ENCODE measurements at places on chromosomes 3 and 15.

DNA sequence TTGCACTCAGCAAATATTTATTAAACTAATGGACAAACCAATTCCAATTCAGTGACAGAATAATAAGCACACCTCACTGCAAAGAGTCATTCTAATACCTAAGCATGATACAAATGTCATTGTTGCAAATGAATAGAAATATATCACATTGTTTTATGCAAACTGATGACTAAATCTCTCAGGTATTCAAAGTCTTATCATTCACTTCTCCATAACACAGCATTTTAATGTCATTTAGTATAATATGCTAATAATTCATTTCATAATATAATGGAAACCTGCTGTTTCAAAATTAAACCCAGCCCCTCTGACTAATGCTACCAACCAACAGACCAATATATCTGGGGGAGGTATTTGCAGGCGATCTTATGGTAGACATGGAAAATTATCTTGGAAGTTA, 71.8 kb downstream of the FGF7 start:
- DNase-seq = no peak

- DNase-seq = no peak
These were observed 56.0 kb upstream of the MME start for GRCh38 chr3:155024006-155024638.

DNA sequence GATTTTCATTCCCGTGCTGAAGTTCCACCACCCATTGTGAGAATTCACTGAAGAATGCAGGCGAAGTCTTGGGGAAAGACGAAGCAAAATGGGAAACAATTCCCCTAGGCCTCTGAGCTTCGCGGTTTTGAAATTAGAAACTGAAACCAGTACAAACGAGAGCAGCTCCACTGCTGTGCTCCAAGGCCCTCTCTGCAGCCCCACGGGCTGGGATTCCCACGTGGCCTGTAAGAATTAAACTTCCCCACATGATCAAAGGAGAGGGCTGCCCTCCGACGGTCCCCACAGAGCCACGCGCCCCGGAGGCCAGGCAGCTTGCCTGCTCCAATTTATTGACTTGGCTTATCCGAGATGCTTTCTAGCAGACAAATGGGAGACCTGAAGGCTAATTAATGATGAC, 144.0 kb downstream of the GREM1 start:
- no peak for DNase-seq

GRCh38 chr15:55108858-55109518, 87.8 kb downstream of the RSL24D1 start:
- peak; percentile 9 for DNase-seq

DNA sequence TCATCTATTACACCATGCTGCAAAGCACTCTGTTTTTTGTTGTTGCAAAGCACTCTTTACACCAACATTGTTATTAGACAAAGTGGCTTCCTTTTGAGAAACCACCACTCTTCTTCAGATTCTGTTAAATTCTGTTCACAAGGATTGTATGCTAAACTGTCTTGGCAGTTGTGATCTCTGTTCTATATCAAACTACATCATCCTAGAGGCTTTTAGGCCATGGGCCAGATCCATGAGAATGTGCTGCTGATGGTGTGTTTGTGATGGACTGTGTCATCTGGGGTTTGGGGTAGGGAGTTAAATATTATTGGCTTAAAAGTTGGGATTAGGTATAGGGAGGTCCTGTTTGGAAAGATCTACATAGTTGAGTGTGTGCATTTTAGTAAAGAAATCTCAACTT, 229.8 kb downstream of the GAP43 start:
- no peak for DNase-seq

GRCh38 chr3:34237946-34238345, 439.5 kb downstream of the PDCD6IP start:
- no peak for DNase-seq

GRCh38 chr3:139421040-139421439, 31.6 kb upstream of the COPB2 start:
- no peak for DNase-seq

GRCh38 chr3:169362868-169363267, 300.6 kb downstream of the MECOM start:
- DNase-seq = no peak

DNA sequence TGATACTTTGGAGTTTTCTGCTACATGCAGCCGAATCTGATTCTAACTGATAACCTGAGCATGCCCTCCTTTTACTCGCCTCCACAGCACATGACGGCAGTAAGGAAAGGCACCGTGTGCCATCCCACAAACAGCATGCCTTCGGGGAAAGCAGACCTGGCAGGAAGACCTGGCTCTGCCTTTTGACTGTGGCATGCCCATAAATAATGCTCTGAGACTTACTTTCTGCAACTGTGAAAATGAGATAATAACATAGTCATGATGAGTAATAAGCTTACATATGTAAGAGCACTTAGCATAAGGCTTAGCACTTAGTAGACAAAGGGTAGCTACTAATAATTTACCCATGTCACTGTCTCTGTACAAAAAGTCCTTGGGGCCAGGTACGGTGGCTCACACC, 32.9 kb downstream of the MTHFS start:
- DNase-seq = no peak

DNA sequence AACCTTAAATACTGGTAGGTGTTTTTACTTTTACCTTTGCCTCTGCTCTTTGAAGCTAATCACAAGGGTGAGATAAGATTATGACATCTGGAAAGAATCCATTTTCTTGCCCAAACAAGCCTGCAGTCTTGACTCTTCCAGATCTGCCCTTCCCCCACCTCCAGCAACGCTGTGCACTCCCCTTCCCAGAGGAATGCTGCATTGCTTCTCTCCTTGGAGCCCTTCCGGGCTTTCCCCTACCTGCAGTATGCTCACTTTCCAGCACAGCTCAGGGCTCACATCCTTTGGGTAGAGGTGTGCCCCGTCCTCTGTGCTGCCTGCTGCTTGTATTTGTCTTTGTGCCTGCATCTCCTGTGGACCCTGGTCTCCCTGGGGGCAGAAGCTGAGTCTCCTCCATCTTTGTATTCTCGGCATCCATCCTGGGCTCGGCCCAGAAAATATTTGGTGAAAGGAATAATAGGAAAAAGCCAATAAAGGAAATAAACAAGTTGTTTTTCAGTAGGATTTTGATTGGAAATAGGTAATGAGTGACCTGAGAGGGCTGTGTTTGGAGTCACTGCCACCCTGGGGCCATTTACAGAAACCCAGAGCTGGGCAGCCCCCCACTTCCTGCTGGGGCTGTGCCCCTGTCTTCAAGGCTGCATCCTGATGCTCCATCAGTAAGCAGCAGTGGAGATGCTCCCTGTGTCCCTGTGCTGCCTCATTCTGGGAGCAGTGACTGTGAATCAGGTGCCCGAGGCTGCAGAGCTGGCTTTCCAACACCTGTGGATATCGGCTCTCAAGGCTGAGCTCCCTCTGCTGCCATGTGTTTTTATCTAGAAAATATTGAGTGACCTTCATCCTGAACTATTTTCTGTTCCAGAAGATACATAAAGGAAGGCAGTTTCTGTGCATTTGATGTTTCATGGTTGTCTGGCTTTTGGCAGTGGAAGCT, 117.5 kb downstream of the EEFSEC start:
- DNase-seq = no peak

- DNase-seq = no peak
These were observed 135.8 kb downstream of the NEK11 start for GRCh38 chr3:131162516-131162915.

DNA sequence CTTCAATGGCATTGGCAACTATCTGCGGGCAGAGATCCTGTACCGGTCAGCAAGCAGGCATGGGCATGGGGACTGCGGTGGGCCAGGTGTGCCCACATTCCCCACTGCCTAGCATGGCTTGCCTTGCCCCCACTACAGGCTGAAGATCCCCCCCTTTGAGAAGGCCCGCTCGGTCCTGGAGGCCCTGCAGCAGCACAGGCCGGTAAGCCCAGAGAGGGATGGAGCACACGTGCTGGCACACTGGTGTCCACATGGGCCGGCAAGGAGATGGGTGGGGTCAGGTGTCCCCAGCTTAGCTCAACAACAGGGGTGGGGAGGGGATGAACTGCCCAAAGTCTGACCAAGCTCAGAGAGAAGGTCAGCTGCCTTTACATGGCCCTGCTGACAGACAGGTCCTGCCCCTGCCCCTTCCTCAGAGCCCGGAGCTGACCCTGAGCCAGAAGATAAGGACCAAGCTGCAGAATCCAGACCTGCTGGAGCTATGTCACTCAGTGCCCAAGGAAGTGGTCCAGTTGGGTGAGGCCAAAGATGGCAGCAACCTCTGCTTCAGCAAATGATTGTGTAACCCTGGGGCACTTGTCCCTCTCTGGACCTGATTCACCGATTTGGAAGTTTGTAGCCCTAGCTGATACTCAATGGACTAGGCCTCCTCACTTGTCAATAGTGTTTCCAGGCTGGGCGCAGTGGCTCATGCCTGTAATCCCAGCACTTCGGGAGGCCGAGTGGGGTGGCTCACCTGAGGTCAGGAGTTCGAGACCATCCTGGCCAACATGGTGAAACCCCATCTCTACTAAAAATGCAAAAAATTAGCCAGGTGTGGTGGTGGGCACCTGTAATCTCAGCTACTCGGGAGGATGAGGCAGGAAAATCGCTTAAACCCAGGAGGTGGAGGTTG, 5.6 kb downstream of the NEIL1 start:
- no peak for DNase-seq

- DNase-seq = no peak
These were observed 74.5 kb downstream of the SLC7A14 start for GRCh38 chr3:170511371-170511770.

DNA sequence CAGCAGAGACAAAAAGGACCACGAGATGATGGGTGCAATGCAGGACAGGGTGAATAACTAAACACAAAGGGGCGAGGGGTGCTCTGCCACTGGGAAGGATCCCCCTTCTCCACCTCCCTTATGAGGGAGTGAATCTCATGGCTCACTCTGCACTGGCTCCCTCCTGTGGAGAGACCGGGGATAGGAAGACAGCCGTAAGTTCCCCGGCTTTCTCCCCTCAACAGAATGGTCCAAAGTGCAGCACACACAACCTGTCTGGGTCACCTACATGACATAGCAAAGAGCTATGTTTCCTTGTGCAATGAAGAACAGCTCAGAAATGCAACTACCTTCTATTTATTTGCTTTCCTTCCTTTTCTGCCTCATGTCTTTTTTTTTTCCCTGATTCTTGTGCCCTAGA, 7.8 kb upstream of the ACSBG1 start:
- no peak for DNase-seq

- DNase-seq = no peak
These were observed 131.0 kb upstream of the C15orf61 start for GRCh38 chr15:67389975-67390374.

DNA sequence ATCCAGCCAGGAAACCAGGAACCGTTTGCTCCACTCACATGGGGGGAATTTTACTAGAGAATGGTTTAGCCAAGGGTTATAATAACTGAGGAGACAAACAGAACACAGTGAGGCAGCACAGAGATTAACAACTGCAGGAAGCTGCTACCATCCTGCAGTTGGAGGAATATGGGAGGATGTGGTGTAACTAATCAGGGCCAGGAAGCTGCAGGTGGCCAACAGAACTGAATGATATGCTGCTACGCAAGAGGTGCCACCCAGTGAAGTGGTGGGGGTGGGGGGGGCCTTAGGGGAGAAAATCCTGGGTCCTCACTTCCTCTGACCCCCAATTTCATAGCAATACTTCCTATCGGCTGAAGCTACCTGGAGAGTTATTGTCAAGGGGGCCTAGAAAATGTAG, 306.4 kb upstream of the STT3B start:
- DNase-seq = no peak

DNA sequence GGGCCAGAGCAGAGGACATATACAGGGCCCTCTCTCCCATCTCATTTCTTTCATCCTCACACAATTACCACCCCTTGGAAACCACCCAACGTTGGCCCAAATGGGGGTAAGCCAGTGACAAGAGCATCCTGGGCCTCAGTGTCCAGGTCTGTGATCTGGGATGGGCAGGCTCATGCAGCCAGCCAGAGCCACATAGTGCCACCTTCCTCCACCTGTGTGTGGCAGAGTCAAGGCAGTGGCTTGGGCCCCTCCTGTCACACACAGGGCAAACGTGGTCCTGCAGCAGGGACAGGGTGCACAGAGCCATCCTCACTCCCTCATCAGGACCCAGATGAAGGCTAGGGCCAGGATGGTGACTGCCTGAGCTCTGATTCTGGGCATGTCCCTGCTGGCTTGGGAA, 2.3 kb upstream of the MYL3 start:
- DNase-seq = no peak

- DNase-seq = no peak
These were observed 6.0 kb downstream of the HHATL start for GRCh38 chr3:42696356-42697288.

DNA sequence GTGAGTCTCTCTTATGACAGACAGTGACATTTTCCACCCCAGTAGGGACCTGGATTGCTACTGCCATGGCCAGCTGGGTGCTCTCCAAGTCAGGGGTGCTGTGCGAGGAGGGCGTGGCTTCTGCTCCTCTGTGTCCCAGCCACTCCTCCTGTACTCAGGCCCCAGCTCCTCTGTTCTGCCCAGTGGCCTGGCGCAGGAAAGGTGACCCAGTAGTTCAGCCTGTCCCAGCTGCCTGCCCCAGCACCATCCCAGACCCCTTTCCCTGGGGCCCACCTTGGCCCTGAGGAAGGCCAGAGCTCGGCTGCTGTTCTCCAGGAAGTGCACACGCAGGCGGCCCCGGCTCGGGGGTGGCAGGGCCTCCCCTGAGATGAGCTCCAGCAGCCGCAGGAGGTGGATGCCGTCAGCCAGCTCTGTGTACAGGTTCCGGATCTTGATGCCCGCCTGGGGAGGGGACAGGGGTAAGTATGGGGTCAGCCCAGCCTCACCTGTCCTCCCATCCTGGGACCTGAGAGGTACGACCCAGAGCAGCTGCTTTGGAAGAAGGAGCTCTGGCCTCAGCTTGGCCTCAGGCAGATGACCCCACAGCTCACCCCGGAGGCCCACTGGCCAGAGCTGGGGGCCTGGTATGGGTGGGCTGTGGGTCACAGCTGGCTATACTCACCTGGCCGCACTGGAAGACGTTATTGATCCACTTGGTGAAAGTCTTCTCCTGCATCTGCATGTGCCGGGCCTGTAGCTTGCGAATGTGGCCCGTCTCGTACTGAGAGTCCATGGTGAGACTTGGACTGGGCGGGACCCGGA, 1.0 kb downstream of the SPTBN5 start:
- no peak for DNase-seq

DNA sequence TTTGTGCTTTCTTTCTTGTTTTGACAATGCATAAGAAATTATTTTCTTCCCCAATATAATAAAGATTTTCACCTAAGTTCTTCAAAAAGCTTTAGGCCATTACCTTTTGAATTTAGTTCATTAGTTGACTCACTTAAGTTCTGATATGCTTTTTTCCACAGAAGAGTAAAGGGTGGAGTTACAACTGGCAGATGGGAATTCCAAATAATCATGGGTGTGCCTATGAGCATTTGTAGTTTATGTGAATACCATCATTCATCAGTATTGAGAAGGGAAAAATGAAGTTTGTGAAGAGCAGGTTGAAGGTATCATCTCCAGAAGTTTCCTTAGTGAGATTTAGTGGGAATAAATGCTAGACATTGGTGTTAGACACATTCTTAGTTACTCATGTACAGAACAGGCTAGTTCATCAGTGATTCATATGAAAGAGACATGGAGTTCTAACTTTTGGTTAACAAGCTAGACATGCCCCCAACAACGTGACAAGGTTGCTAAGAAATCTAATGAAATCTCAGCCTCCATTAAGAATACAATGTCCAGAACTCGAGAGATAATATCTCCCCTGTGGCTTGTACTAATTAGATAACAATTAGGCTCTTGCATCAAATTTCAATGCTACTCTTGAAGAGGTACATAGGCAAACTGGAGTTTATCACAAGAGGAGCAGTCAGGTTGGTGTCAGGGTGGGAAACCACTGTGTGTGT, 16.9 kb upstream of the ALCAM start:
- DNase-seq = no peak
